ELR (cell line): ENCODE measurements at places on chromosomes 3 and 15.

DNA sequence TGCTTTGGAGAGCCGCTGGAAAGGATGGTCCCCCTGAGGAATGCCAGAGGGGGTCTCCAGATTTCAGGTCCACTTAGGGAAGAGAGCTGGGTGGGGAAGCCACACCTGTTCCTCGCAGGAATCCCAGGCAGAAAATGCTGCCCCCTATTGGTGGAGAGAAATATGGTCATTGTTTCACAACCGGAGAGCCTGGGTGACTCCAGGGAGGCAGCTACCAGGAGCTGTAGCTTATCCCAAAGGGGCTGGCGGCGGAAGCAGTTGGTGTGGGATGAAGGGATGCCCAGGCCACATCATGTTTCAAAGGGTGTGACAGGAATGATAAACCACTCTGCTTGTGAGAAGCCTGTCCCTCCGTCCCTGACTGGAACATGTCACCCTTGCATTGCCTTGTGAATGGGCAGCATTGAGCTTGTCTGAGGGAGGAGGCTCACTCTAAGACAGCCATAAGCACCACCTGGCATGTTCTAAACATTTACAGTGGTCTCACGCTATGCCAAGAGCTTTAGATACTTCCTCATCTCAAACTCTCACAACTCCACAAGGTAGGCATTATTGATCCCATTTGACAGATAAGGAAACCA, 34.5 kb downstream of the POMGNT2 start:
- peak; percentile 19 for DNase-seq

- DNase-seq = no peak
Observed at GRCh38 chr15:90529011-90529370, 732 bp upstream of the CRTC3 start.

GRCh38 chr3:70519913-70520659, 207.6 kb upstream of the MDFIC2 start:
- no peak for DNase-seq

- no peak for DNase-seq
Observed at GRCh38 chr15:89441295-89441812, 55.0 kb downstream of the RHCG start.

DNA sequence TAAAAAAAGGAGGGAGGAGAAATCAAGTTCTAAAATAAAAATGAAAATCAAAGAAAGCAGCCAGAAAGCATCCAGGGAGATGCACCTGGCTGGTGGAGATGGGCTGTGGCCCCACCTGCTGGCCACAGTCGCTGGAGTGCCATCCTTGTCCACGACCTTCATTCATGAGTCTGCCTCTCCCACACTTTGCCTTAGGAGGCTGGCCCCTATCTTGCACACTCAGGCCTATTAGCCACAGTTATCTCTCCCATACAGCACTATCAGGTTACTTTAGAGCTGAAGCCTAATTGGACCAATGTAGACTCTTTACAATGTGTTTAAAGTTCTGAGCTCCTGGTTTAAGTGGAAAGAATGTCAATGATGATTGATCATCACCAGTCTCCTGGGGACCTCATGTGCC, 392.0 kb upstream of the RORA start:
- DNase-seq = peak; percentile 6

DNA sequence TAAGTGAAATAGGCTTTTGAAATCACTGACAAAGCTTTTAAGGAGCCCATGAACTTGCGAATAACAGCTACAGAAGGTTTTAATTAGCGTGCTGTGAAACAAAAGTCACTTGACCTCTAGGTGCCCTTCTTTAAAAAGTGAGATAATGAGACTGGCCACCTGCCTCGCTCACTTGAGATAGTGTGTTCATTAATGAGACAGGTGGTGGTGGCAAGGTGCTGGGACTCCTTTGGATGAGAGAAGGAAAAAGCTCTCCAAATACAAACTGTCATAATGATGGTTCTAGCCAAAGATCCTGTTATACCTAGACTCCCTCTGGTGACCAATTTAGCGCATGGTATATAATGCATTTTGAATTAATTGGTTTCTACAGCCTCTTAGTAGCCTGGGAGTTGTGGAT, 22.7 kb upstream of the IREB2 start:
- peak; percentile 61 for DNase-seq

DNA sequence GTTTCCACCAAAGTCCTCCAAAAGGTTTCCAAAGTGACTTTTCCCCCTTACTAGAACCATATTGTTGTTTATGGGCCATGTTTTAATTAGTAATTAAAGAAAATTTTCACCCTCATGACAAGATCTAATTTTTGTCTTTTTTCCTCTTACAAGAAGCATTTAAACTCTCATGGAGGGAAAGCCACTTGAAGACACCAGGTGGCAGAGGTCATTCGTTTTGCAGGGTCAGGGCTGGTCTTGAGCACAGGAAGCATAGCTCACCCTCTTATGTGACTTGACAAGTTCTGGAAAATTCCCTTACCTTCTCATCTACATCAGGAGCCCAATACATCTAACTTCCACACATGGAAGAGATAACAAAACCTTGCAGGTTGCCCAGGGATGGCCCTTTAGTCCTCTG, 163.7 kb downstream of the GREM1 start:
- DNase-seq = no peak

DNA sequence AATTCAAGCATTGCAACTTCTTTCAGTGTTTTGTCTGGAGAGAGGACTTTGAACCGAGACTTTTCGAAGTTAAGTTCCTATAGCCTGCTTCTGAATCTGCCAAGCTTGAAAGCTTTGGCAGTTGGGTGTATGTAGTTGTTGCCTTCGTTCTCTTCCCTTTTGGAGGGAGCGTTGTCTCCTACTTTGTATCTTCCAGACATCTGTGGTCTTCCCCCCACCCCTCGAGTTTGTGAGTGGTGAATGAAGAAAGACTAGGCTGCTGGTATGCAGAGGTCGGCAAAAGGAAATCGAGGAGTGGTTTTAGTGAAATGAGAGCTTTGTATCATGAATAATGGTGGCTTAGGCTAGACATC, 1.3 kb downstream of the CTNNB1 start:
- peak; percentile 55 for DNase-seq
